Pulmonary artery endothelial cell (primary cell): ENCODE measurements at places on chromosomes 6 and 20. TPM values are rescaled to one million over a fixed set of nuclear protein-coding genes. Genes with fewer than 3 reads are reported as not detected.

TMEM74B gene
- 0.07 TPM in 1 of 2 replicates, not detected in the other for total RNA-seq

TRIM15 gene
- not detected in 2 replicates for total RNA-seq

UBR2 gene
- 20.5 and 32.8 TPM in 2 replicates for total RNA-seq

VSTM2L gene
- 0.20 and 0.35 TPM in 2 replicates for total RNA-seq

SNAI1 gene
- 0.86 and 2.1 TPM in 2 replicates for total RNA-seq

TASP1 gene
- total RNA-seq = 8.9 and 9.2 TPM in 2 replicates

RAET1L gene
- total RNA-seq = not detected in 2 replicates

MICAL1 gene
- total RNA-seq = 28.1 and 38.8 TPM in 2 replicates

TMEM244 gene
- not detected in 2 replicates for total RNA-seq

DPPA5 gene
- total RNA-seq = not detected in 2 replicates

CFB gene
- 3.4 and 4.0 TPM in 2 replicates for total RNA-seq

TMEM200A gene
- total RNA-seq = under 0.01 TPM in 1 of 2 replicates, not detected in the other

PAK5 gene
- total RNA-seq = not detected in 2 replicates

FAM83C gene
- total RNA-seq = not detected in 2 replicates

ALDH5A1 gene
- 0.33 and 0.53 TPM in 2 replicates for total RNA-seq

TTLL9 gene
- 0.04 and 0.07 TPM in 2 replicates for total RNA-seq

PHACTR3 gene
- not detected in 2 replicates for total RNA-seq

CDK19 gene
- 4.7 and 5.1 TPM in 2 replicates for total RNA-seq

HSPA1L gene
- total RNA-seq = 0.53 and 1.9 TPM in 2 replicates

CNR1 gene
- total RNA-seq = 2.6 TPM in 1 of 2 replicates, not detected in the other

CABLES2 gene
- 1.2 and 1.4 TPM in 2 replicates for total RNA-seq

MKKS gene
- total RNA-seq = 3.7 and 6.5 TPM in 2 replicates

PYGB gene
- total RNA-seq = 107 and 111 TPM in 2 replicates

TPBG gene
- 9.0 and 11.4 TPM in 2 replicates for total RNA-seq

PACRG gene
- total RNA-seq = not detected in 2 replicates

NINL gene
- total RNA-seq = 6.9 and 10.1 TPM in 2 replicates

GLP1R gene
- total RNA-seq = not detected in 2 replicates
